Stimulated activated CD8-positive, alpha-beta memory T cell treated with anti-CD3 and anti-CD28 coated beads, Interleukin-4, amount 100 ng/mL, for 1 hour (primary cell): ENCODE measurements at places on chromosomes 7 and 10.
A peak's percentile ranks its signal among the peaks of the same experiment; 100 is the strongest.

DNA sequence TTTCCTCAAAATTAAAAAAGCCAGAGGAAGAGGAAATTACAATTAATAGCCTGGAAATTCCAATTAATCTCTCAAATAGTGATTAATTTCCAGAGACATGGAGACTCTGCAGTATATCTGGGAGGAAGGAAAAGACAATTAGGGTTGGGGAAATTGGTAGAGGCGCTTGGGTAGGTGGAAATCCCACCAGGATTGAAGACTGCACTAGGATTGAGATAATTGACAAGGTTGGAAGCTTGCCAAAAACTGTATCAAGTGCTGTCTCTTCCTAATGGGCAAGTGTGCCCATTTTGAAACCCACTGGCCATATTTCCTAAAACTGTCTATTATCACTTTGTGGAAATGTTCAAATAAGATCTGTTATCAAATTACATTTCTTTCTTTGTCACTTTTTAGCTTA is 21.6 kb downstream of the CHN2 start:
- DNase-seq: no peak

GRCh38 chr7:133434246-133434865 is 181.5 kb downstream of the EXOC4 start:
- no peak for DNase-seq

- DNase-seq: peak; percentile 36
Measured at GRCh38 chr10:128150045-128150493, 23.8 kb upstream of the MKI67 start.

- no peak for DNase-seq
Measured at GRCh38 chr10:117938104-117938503, 108.6 kb downstream of the RAB11FIP2 start.

- DNase-seq: no peak
Measured at GRCh38 chr7:28107960-28108359, 72.6 kb downstream of the JAZF1 start.

DNA sequence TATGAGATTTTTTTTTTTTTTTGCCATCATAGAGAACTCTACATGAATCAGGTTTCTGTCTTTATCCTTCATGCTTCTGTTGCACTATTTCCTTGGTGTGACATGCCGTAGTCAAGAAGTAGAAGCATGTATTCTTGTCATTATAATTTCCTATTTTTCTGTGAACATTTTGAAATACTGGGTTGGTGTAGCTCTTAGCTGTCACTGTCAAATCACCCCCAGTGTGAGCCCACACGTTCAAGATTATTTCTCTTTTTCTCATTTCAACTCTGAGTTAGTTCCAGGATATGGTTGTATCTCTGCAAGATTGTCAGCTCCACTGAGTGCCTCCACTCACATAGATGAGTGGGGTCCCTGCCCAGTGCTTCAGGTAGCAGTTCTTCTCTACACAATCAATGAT is 209.5 kb downstream of the NRG3 start:
- DNase-seq: no peak

DNA sequence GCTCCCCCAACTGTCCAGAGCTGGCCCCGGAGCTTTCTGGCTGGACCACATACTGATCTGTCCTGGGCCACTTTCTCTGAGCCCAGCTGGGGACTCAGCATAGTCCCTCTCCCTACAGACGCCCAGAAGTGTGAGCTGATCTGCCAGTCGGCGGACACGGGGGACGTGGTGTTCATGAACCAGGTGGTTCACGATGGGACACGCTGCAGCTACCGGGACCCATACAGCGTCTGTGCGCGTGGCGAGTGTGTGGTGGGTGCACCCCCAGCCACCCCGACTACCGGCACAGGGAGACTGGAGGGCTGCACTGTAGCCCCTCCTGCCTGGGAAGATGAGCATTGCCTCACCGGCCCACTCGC is 41.8 kb downstream of the TBATA start:
- DNase-seq: no peak

DNA sequence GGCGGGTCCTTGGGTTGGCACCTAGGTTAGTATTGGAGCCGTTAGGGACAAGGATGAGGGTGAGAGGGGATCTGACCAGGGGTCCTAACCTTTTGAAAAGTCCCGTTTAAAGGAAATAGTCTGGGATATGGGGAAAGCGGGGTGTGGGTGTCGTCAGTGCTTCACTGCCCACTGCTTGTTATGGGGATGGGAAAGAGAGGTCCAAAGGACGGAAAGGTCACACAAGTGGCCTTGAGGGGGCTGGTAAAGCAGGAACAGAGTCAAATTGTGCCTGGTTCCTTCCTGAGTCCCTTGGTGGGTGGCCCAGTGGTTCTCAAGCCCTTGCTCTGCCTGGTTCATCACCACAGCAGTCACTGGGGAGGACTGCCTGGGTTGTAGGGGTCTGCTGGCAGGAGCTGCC is 2.6 kb upstream of the ZNF775 start:
- DNase-seq: no peak

DNA sequence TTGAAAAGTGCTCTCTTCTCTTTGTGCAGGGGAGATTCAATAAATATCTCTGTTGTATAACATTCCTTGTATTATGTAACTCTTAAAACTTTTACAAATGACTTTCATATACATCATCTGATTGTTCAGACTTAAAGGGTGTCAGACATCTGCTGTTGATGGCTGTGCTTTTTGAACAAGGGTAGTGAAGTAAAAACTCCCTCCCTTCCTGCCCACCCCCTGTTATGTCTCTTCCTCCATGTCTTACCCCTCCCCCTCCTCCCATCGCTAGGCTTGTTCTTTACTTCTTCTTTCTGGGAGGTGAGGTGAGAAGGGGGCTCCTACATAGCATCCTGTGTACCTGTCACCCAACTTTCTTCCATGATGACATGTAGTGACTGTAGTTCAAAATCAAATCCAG is 23.4 kb upstream of the ABCB4 start:
- DNase-seq: no peak

DNA sequence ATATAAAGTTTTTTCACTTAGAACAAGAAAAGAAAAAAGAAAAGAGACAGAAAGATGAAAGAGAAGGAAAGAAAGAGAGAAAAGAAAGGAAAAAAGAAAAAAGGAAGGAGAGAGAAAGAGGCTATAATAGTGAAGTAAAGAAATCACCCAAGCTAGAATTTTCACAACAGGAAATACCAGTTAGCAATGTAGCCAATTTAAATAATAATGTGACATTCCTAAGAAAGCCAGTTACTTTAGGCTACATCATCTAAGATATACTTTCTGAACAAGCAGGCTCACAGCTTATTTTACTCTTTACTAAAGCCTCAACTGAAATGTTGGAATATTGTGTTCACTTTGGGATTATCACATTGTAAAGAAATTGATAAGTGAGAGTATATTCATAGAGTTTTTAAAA is 53.6 kb downstream of the GPR37 start:
- DNase-seq: no peak

GRCh38 chr7:16786257-16786656 is 18.5 kb downstream of the AGR2 start:
- no peak for DNase-seq

GRCh38 chr7:69643708-69644445 is 45.6 kb downstream of the AUTS2 start:
- DNase-seq: no peak

DNA sequence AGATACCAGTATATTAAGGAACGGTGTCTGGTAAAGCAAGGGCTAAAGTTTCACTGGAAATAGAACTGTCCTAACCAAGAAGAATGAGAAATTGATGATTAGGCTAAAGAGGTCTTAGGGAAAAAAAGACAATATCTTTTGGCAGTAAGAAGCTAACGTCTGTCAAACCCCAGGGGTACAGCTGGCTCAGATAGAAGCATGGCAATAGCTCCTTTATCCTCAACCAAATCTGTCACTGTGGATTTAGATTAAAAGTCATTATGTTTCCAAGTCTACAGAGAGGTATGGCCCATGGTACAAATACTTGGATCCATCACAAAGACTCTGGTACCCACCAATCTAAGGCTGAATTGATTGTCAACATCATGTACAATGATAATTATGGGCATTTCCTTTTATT is 8.6 kb upstream of the SLC16A9 start:
- DNase-seq: no peak
